Stimulated activated CD4-positive, alpha-beta T cell treated with anti-CD3 and anti-CD28 coated beads, Interleukin-2, amount 100 ng/mL, for 4 hours (primary cell): ENCODE measurements at places on chromosomes 6 and 20.

- no peak for DNase-seq
These were observed 83.1 kb downstream of the KCNQ5 start for GRCh38 chr6:72704979-72705378.

DNA sequence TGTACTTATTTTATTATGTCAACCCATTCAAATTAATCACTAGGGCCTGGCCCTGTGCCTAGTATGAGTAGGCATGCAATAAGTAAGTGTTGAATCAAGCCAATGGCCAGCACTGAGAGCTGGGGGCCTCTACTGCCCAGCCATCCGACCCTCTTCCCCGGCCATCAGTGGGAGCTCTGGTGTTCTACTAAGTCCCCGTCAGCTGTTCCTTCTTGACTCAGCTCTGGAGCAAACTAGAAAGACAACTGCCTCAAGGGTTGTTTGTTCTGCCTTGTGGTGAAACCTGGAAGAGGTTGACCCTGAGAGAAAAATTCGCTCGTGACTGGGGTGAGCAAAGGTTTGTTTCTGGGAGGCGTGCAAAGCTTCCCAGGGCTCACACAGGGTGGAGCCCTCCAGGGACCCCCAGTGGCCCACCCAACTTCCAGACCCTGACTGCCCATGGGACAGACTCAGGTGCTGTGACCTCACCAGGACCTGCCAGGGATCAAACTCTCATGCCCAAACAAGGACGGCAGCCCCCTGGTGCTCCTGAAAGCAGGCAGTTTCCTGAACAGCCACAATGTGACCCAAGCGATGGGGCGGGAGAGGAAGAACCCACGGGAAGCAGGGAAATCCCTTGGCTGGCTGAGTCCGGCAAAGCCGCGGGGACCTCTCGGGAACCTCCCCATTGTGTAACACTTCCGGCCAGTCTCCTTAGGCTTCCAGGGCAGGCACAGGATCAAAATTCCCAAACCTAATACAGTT, 50.4 kb downstream of the BANF2 start:
- DNase-seq, result no peak

DNA sequence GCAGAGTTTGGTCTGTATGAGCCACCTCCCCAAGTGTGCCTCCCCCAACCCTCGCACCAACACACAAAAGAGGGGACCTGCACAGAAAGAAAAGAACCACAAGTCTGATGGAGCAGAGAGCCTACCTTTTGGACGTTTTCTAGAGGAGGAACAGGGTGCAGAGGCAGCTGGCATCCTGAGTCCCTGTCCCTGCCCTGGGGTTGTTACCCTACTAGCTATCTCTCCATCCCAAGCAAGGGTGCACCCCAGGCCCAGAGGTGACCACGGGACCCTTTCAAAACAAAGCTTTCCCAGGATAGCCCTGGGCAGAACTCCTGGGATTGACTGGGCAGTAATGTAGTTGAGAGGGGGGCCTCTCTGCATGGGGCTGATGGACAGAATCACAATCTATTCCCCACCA, 9.7 kb upstream of the MATN4 start:
- no peak for DNase-seq

- no peak for DNase-seq
These were observed 278.2 kb upstream of the SUPT3H start for GRCh38 chr6:45655745-45656476.

GRCh38 chr20:6855104-6855503, 87.6 kb downstream of the BMP2 start:
- DNase-seq, result no peak

GRCh38 chr6:135801755-135802465, 49.6 kb upstream of the PDE7B start:
- DNase-seq, result no peak

DNA sequence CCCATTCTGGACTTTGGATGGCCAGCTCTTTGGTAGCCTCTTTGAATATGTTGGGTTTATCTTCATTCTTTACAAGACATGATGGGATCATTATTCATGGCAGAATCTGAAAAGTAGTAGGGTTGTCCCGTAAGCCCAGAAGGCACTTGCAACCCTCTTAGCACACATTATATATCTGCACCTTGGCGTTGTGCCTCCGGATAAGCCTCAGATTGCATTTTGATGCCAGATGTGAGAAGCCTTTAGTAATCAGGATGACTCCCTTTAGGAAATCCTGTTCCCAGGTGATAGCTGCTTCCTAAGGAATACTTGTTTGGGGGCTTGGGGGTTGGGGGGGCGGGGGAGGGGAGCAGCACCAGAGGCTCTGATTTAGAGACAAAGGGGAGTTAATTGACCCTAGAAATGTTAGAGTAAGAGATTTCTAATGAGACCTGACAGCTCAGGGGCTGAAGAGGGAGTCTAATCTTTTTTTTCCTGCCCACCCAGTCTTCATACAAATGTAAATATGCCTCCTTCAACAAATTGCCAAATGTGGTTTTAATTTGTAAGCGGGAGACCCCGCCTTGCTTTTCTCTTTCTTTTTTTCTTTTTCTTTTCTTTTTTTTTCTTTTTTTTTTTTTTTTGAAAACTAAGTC, 55.1 kb downstream of the JAG1 start:
- no peak for DNase-seq

DNA sequence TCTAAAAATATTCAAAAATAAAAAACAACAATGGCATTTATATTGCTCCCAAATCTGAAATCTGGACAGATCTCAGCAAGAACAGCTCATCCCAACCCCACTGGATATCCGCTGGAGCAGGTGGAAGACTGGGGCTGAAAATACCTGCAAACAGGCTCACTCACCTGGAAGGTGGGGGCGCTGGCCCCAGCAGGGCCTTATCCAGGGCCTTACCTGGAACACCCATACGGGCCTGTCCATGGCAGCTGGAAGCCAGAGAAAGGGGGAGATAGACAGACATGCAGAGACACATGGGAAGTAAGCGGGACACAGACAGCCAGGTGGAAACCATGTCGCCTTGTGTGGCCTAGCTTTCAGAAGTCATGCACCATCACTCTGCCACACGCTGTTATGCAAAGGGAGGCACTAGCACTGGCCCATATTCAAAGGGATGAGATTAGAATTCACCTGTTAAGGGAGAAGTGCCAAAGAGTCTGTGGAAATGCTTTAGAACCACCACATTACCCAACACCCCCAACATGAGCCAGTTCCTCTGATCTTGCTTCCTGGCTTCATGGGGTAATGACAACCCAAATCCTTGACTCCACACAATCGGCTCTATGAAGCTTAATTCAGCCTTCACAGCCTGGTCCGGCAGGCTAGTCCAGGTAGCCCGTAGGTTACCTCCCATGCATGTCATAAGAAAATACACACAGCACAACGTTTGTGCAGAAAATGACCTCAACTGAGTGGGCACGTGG, 99.0 kb upstream of the CDYL start:
- no peak for DNase-seq

- DNase-seq, result no peak
These were observed 139.5 kb upstream of the BTBD3 start for GRCh38 chr20:11778206-11778570.

- no peak for DNase-seq
These were observed 85.5 kb upstream of the ZNF217 start for GRCh38 chr20:53678990-53679596.

- DNase-seq, result no peak
These were observed 535.0 kb upstream of the ARID1B start for GRCh38 chr6:156242206-156242605.
